Non-pigmented ciliary epithelial cell (primary cell): ENCODE measurements at places on chromosomes 1 and 21.

- DNase-seq: no peak
Observed at GRCh38 chr1:161676958-161677689, 14.2 kb downstream of the FCGR2B start.

GRCh38 chr1:80217377-80217986, 1211.0 kb upstream of the ADGRL4 start:
- peak; percentile 24 for DNase-seq

- DNase-seq: peak; percentile 92
Observed at GRCh38 chr1:235018161-235018560, 110.5 kb downstream of the TOMM20 start.

DNA sequence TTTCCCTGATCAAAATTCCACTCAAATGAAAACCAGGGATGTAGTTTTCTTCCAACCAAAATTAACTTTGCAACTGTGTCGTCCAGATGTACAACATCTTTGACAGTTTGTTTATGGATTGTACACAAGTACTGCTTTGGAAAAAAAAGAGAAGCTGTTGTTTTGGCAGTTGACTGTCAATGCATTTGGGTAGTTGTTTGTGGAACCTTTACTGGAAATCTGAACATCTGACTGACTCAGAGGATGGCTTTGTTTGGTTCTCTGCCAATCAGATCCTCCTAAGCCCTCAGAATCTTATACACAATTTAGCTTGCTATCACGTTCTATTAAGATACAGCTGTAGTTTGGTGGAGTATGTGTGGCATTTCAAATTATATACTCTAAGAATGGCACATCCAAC, 195.0 kb downstream of the KCNK2 start:
- DNase-seq: no peak

DNA sequence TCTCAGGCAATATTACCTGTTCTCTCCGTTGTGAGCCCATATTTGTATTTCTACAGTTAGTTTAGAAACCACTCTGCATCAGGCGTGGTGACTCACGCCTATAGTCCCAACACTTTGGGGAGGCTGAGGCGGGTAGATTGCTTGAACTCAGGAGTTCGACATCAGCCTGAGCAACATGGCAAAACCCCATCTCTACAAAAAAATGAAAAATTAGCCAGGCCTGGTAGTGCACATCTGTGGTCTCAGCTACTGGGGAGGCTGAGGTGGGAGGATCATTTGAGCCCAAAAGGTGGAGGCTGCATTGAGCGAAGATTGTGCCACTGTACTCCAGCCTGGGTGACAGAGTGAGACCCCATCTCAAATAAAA, 19.7 kb upstream of the ID3 start:
- no peak for DNase-seq

- DNase-seq: no peak
Observed at GRCh38 chr1:111739925-111740765, 950 bp upstream of the INKA2 start.

DNA sequence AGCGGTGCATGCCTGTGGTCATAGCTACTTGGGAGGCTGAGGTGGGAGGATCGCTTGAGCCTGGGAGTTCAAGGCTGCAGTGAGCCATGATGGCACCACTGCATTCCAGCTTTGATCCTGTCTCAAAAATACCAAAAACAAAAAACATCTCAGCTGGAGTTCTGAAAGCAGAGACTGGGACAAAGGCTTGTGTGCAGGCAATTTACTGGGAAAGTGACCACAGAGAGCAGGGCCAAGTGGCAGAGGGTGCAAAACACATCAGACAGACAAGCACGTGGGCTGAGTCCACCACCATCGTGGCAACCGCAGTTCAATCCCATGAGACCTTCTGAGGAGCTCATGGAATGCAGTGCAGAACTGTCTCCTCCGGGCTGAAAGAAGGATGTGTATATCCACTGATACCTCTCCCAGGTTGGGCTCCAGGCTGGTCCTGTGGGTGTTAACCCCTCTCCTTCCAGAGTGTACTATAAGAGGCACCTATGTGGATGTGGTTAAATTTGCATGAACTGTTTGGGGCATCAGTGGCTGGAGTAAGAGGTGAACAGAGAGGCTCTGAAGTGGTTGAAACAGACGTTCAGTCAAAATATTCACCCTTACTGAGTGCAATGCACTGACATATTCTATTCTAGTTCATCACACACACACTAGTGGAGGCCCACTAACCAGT, 10.8 kb downstream of the PIGP start:
- DNase-seq: no peak

DNA sequence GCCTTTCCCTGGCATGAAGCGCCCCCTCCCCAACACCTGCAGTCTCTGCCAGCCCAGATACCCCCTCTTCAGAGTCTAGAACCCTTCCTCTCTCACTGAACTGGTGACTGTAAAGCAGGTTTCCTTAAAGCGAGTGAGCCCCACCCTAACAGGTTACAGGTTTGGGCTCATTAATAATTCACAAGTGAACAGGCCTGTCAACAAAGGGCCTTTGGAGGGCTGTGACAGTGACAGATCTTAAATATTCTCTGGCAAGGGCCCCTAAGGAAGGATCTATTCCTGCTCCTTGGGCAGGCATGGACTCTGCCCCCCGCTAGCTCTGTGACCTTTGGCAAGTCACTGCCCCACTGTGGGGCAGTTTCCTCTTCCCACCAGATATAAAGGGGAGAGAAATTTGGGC, 5.6 kb upstream of the TTC39A start:
- DNase-seq: no peak

- no peak for DNase-seq
Observed at GRCh38 chr21:42432695-42433094, 29.0 kb downstream of the UBASH3A start.

- DNase-seq: no peak
Observed at GRCh38 chr1:67844988-67845387, 11.7 kb upstream of the GNG12 start.

GRCh38 chr1:185157599-185158412, 839 bp downstream of the SWT1 start:
- DNase-seq: no peak

- no peak for DNase-seq
Observed at GRCh38 chr1:168507231-168507630, 36.6 kb downstream of the XCL2 start.

DNA sequence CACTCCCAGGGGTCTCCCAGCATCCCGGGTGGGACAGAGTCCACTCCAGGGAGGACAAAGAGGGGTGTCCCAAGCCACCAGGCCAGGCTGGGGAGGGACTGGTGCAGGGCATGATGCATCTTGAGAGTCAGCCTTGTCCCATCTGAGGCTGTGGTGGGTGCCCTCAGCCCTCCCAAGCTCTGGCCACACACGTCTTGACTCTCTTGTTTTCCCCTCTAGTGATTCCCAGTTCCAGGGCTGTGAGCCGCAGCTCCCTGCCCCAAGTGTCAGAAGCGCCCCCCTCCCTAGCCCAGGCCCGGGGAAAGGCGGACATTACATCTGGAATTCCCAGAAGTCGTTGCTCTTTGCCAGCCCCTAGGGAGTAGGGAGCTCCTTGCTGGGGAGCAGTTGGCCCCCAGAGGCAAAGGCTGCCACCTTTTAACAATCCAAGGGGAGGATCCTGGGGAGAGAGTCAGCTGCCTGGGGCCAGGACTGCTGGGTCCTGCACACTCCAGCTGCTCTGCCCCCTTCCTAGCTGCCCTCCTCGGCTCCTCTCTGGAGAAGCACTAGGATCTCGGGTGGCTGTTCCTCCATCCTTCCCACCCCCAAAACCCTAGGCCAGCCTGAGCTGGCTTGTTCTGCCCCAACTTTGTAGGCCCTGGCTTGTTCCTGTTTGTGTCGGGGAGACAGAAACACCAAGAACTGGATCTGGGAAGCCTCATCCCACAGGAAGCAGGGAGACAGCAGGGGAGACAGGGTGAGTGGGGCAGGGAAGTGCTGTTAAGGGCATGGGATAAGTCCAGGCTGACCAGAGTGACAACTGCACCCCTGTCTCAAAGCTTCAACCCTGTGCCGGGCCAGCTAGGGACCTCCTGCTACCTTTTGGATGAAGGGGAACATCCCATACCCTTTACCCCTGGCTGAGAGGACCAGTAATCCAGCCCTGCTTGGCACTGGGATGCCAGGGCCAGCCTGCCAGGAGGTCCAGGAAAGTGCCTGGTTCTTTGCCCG, 3.2 kb upstream of the PTPN7 start:
- no peak for DNase-seq

DNA sequence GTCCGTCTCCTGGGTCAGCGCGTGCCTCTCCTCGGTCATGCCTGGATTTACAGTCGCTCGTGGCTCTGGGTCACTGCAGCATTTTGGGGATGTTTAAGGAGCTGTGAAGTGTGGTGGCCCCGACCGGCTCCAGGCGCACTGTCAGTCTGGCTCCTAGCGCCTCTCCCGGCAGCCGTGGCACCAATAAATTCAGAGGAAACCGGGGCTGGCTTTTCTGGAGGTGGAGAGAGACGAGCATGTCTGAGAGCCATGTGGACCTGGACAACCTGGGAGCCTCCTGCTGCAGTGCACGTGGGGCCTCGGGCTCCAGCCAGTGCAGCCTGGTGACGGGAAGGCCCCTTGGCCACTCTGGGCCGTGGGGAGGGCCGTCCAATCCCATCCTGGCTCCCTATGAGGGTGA, 17.1 kb downstream of the PLCH2 start:
- DNase-seq: no peak

GRCh38 chr1:115685029-115685705, 43.4 kb downstream of the VANGL1 start:
- DNase-seq: no peak
